ENCODE measurements at places on chromosomes 3 and 15.

DNA sequence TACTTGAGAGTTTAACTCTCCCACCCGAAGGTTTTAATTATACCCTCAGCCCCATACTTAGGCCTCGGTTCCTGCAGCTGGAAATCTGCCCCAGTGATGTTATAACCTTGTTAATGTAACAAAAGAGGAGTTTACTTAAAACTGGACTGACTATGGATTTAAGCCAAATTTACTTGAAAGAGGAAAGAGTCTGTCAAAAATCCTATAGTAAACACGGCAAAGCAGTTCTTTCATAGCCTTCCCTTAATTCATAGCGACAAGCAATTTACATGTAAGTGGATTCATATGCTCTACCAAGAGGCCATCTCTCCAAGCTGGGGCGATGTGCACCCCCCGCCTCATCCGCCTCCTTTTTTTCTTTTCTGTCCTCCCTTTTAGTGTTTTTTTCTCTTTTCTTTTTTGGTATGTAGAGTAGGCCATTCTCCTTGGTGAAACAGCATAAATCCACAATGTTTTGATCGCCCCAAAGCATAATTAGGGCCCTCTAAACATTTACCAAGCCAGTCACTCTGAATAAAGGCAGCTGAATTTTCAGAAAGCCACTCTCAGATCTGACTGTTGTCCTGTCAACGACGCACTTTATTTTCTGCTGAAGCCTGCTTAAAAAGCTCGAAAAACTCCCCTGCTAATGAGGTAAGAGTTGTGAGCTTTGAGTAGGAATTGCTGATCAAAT is 373.1 kb upstream of the WNT5A start:
- DNase-seq: no peak

- DNase-seq: no peak
Observed at GRCh38 chr3:101172516-101172915, 147.9 kb downstream of the IMPG2 start.

DNA sequence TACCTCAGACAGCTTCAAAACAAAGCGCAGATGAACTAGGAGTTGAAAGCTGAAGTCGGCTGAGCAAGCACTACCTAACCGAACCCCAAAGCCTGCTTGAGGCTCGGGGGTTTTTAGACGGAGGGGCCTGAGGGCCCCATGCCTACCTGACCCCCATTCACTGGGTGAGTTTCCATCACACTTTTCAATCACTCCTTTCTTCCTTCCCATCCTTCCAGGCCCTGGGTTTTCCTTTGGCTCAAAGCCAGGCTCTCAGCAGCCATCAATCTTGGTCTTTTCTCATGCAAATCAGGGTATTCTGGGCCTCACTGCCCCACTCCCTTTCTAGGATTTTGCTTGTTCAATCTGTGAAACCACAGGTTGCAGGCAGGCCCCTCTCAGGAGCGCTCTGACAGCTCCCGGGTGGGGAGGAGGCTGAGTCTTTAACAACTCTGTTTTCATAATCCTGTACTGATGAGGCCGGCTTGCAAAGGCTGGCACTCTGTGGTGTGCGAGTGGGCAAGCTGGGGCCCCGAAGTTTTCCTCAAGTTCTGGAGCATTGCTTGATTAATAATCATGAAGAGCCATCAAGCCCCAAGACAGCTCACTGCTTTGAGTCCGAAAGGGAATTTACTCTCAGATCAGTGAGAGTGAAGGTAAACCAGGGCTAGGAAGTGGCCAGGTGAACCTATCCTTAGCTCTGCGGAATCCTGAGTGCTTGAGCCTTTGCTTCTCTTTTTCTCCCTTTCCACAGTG is 97.6 kb downstream of the FRMD4B start:
- DNase-seq: no peak

- no peak for DNase-seq
Observed at GRCh38 chr3:14455571-14456317, 53.3 kb downstream of the SLC6A6 start.

- DNase-seq: no peak
Observed at GRCh38 chr15:57772223-57772957, 65.9 kb downstream of the POLR2M start.

DNA sequence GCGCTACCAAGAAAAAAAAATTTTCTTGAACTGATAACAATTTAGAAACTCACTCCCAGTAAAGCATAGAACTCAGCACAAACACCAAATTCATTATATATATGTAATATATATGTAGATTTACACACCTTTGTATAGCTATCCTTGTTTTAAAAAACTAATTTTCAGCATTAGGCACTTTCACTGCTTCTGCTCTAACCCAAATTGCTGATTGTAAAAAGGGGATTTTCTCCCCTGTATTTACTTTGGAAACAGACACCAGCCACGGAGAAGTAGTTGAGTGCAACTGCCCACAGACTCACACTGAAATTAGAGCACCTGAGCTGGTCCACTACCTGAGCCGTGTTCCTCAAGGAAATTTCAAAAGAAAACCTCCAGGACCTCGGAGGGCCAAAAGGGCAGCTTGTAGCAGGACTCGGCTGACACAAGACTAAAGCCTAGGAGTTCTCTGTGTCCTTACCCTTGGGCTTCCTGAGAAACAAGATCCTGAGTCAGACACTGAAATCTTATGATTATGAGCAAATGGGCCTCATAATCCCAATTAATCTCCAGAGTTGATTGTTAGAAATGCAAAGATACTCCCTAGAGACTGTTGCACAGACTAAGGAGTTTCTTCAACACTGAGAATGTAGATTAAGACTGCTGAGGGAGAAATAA is 106.0 kb downstream of the TNIK start:
- DNase-seq: no peak
